ENCODE measurements at places on chromosomes 2 and 18.

DNA sequence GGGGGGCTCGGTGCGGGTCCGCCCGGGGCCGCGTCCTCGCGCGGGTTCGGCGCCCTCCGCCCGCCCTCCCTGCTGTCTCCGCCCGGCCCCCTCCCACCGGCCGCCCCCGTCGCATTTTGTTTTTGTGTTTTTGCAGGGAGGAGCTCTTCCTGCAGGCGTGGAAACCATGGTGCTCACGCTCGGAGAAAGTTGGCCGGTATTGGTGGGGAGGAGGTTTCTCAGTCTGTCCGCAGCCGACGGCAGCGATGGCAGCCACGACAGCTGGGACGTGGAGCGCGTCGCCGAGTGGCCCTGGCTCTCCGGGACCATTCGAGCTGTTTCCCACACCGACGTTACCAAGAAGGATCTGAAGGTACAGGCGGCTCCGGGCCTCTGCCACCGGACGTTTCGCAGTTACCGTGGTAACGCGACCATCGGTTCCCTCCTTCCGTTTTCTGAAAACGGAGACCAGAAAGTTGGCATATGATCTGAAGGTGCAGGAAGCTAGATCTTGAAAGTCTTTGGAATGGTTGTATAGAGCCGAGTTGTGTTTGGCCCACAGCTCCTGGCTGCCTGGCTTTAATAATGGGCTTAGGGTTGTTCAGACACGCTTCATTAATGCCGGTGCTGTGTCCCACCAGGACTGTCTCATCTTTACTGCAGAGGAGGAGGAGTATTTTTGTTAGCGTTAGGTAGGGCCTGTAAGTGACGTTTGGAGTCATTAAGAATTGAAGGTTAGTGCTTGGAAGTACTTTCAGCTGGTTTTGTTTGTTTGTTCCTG is 891 bp downstream of the KDM3A start:
- DNase-seq = peak; percentile 41

DNA sequence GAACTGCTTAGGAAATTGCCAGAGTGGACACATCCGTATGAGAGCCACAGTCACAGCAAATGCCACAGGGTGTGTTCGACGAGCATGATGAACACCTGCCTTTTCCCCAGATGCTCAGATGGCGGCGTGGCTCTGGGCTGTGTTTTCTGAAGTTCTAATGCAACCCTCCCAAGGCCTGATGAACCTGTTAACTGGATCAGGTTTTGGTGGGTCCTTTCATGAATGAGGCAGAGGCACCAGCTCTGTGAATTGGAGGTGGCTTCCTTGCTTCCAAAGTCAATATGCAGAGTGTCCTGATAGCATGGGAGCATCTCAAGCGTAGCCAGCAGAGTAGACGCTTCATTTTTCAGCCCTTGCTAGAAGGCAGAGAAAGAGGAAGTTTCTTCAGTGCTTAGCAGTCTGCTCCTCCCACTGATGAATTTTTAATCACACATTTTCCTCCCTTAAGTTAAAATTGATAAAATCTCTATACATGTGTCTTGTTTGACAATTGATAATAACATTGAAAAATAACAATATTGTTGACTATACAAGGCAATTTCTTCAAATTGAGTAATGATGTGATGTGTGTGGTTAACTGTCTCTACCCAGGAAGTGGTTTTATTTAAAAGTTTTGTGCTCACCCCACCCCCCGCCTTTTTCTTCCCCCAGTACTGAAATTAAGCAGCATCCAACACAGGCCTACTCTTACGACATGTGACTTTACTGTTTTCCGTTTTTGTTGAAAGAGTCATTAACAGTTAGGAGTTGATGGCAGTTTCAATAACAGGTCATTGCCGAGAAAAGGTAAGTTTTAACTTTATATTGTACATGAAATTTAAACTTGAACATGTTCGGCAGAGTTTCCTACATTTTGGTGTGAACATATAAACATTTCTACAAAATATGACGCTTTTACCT is at the start of gene ARHGAP15:
TSS of gene ARHGAP15 (plus strand) at position 739 of the 900 bp plus-strand sequence.
- no peak for DNase-seq

- no peak for DNase-seq
Observed at GRCh38 chr18:10304853-10305252, 149.6 kb upstream of the APCDD1 start.

GRCh38 chr2:113741091-113741490 is 15.4 kb downstream of the SLC35F5 start:
- DNase-seq = no peak

DNA sequence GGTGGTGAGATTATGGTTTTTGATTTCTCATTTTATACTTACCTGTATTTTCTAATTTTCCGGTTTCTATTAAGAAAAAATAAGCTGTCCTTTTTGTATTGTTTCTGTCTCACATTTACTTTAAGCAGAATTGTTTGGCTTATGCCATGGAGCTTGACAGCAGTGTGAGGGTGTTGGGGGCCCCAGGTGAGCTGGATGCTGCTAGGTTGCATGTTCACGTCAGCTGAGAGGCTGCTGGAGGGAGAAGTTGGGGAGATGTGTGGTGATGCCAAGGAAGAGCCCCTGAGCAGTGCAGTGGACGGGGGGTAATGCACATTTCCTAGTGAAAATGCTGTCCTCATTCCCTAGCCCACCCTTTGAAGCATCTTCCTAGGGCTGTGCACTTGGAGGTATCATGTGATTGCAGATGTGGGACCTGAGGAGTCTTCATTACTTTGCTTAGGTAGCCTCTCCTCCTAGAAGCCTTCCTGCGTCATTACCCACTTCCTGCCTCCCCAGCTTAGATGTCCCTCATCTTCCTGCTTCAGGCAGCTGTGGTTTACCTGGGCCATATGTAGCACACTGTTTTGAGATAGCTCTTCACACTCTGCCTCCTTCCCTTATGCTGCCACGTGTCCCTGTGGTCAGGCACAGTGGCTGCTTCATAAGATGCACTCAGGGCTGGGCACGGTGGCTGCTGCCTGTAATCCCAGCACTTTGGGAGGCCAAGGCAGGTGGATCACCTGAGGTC is 16.2 kb downstream of the ATG16L1 start:
- no peak for DNase-seq

- no peak for DNase-seq
Observed at GRCh38 chr18:41687138-41687537, 267.9 kb upstream of the PIK3C3 start.

- DNase-seq = no peak
Observed at GRCh38 chr2:222196159-222196558, 102.6 kb downstream of the PAX3 start.

DNA sequence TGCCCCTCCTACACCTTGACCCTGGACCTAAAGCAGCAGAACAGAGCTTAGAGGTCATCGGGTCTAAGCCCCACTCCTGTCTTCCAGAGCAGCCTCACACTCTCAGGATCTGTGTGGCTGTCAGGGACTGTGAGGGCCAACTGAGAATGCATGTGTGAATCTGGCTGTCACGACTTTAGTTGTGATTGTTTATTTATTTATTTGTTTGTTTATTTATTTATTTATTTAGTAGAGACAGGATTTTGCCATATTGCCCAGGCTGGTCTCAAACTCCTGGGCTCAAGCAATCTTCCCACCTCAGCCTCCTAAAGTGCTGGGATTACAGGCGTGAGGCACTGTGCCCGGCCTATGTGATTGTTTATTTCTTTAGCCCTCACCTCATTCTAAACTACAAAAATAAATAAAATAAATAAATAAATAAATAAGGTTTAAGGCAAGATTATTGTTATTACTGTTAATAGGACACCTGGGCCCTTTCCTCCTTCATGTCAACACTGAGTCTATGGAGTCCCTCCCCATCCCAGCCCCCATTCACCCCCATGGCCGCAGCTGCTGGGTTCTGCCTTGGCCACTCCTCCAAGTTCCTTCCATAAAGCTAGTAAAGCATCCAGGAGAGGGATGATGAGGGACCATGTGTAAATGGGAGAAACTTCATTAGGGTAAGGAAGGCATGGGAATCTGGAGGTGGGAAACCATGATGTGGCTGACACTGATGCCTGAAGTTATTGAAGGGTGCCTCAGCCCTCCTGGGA is 39.9 kb upstream of the EDAR start:
- no peak for DNase-seq

- DNase-seq = no peak
Observed at GRCh38 chr2:212831671-212832199, 293.1 kb upstream of the ERBB4 start.

DNA sequence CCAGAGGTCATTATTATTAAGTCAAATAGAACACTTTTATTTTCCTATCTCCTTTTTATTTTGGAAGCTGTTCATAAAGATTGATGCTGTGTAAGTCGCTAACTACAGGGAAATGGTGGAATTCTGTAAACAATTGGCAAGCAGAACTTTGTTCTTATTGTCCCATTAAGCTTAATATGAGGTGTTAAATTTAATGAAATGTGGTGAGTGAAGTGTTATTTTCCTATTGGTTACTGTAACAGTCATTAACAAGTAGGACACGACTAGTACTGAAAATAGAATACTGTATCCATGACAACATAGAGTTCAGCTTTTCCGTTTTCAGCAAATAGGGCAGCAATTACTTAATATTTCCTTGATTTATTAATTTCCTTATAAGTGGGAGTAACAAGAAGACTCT is 279.1 kb upstream of the ZEB2 start:
- no peak for DNase-seq

- no peak for DNase-seq
Observed at GRCh38 chr2:235639885-235640284, 146.0 kb downstream of the AGAP1 start.

GRCh38 chr18:8812631-8813030 is 107.3 kb downstream of the MTCL1 start:
- no peak for DNase-seq

DNA sequence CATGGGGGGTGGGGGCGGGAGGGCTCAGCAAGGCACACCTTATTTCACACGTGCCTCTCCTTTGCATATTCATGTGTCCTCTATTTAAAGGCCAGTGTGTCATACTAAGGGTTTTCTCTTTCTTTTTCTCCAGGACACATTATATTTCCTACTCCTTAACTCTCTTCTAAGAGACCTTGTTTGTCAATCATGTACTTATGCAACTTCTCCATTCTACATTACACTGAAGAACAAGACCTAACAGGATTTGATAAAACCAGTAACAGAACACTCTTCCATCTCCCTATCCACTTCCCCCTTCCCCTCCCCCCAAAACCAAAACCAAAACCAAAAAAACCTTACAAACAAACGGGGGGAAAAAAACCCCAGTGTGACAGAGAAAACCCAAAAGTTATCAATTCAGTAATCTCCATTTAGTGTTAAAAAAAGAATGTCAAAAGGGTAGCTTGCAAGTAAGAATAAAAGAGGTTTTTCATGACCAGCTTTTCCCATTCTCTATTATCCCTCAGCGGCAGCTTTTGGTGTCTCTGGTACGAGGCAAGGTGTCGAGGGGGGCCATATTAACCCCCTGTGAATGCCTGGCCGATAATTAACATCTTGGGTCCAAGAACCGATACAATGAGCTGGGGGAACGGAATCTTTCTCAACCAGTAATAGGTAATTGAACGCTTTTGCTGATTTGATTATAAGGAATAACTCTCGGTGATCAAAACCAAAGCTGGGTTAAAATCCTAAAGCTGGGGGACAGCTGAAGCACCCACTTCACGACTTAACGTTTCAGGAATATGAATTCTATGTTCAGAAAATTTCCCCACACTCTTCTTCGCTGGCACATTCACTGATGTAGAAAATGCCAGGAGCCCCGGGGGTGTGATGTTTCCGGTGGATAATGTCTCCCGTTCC is 191.0 kb upstream of the TCF4 start:
- DNase-seq = no peak

GRCh38 chr2:7852546-7852945 is 829.3 kb upstream of the ID2 start:
- no peak for DNase-seq

GRCh38 chr2:121177896-121178295 is 107.1 kb downstream of the TFCP2L1 start:
- DNase-seq = no peak

- no peak for DNase-seq
Observed at GRCh38 chr2:189613077-189613636, 32.6 kb upstream of the SLC40A1 start.

- DNase-seq = no peak
Observed at GRCh38 chr18:36045241-36045991, 21.9 kb downstream of the RPRD1A start.
